ENCODE measurements at places on chromosomes 13 and 19.

GRCh38 chr19:16191216-16191908, 6.2 kb downstream of the FAM32A start:
- DNase-seq: no peak

DNA sequence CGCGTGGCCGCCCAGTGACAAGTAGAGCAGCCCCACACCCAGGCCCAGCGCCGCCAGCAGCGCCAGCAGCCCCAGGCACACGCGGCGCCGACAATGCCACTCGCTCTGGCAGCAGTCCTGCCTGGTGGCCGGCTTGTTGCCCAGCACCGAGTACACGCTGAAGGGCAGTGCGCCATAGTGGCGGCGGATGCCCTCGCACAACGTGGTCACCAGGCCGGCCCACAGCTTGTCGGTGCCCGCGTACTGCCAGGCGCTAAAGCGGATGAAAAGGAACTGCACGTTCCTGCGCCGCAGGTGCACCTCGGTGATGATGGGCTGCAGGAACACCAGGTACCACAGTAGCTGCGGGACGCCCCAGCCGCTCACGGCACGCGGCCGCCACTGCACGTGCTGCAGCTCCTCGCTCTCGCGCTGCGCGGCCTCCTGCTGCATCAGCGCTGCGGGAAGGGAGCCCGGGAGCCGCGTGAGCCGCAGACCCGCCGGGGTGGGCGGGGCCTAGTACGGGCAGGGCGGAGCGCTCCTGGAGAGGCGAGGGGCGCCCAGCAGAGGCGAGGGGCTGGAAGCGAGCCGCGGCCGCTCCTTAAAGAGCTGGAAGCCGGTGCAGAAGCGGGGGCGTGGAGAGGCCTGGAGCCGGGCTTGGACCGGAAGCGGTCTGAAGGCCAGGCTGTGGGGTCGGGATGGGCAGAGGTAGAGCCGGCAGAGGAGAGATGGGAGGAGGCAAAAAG, 7.3 kb downstream of the NKPD1 start:
- peak; percentile 65 for DNase-seq

GRCh38 chr19:1000591-1001537, 645 bp downstream of the GRIN3B start:
- no peak for DNase-seq

DNA sequence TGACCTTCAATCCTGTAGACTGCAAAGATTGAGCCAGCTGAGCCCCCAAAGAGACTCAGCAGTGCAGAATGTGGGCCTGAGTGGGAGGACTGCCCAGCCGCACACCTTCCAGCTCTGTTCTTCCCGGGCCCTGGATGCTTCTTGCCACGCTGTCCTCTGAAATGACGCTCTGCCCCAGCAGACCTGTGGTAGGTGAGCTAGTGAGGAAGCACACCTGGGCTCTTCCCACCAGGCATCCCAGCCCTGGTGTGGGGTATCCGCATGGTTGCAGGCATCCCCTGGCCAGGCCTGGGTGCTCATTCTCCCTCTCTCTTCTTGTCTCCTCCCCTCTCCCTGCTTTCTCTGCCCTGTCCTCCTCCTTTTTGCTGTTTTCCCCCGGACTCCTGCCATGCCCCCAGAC, 9.8 kb upstream of the MZF1 start:
- DNase-seq: no peak

GRCh38 chr13:27053210-27053884, 118.3 kb downstream of the USP12 start:
- DNase-seq: no peak

DNA sequence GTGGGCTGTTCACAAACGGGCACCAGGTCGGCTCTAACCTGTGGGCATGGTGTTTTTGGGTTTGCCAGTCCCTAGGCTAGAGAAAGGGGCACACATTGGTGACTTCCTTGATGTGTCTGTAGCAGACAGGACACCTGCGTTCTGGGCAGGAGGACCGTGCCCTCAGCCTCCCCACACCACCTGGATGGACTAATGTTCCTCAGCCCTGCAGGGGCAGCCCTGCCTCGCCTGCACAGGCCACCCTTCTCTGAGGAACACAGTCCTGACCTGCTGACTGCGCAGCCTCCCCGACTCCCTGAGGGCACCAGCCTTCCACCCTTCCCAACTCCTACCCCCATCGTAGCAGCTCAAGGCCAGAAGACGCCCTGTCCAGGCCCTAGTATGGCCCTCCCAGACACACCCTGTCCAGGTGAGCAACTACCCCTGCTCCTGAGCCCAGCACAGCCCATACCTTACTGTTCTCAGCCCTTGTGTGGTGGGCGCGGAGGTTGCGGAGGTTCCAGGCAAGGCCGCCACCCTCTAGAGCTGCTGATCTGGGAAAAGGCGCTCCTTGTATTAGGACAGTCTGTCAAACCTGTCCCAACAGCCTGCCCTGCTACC, 55.7 kb downstream of the GGACT start:
- DNase-seq: no peak

DNA sequence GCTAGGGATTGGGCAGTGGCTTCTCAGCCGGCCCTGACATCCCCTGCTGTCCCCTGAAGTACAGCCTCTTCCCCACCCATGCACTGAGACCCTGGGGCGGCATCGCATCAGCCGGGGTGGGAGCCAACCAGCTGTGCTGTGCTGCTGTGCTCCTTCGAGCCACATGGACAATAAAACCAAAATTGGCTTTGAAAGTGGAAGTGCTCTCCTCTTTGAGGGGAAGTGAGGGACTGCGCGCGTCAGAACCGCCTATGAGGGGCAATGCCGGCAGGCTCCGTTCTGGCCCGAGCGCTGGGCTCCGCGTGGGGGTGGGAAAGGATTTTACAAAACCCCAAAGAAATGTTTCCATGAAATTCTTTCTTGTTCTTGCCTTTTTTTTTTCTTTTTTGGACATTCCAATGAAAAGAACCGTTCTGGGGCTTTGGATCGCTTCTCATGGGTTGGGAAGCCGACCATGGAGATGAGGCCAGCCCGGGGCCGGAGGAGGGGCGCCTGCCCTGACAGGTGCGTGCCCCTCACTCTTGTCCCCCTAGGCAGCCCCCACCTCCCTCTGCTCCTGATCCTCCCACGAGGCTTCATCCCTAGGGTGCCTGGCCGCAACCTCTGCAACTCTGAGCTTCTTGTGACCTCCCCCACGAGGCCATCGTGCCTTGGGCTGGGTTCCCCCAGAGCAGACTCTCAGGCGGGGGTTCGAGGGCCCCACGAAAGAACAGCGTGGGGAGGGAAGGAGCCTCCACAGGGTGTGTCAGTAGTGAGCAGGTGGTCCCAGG, 22.6 kb downstream of the KLHL26 start:
- no peak for DNase-seq

DNA sequence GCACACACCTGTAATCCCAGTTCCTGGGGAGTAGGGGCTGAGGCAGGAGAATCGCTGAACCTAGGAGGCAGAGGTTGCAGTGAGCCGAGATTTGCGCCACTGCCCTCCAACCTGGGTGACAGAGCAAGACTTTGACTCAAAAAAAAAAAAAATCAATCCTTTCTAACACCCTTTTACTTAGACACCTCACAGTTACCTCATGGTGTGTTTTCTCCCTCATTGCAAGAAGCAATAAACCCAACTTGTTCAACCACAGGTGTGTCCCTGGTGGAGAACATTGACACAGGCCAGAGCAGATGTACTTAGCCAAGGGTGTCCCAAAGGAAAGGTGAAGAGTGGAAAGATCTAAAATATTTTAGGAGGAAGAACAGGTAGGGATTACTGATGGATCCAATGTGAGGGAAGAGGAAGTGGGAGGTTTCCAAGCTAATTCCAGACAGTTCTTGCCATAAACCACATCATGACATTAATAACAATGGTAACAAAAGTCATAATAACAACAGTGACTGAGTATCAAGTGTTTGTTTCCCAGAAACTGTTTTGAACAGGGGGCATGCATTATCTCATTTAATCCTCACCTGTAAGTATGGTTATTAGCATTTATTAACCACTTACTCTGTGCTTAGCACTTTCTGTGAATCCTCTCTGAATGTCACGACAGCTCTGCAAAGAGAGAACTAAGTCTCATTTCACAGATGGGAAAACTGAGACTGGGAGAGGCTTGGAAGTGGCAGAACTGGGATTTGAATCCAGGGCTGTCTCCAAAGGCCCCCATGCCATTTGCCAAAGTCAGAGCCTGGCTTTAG, 3.1 kb upstream of the LYPD3 start:
- DNase-seq: no peak

Data from iris pigment epithelial cell (primary cell).